ENCODE measurements at places on chromosomes 11 and 22.
A peak's percentile ranks its signal among the peaks of the same experiment; 100 is the strongest.

GRCh38 chr11:74157169-74157568 is 13.6 kb downstream of the C2CD3 start:
- peak; percentile 98 for DNase-seq

GRCh38 chr11:46450846-46451477 is 59.4 kb upstream of the CHRM4 start:
- DNase-seq = no peak

DNA sequence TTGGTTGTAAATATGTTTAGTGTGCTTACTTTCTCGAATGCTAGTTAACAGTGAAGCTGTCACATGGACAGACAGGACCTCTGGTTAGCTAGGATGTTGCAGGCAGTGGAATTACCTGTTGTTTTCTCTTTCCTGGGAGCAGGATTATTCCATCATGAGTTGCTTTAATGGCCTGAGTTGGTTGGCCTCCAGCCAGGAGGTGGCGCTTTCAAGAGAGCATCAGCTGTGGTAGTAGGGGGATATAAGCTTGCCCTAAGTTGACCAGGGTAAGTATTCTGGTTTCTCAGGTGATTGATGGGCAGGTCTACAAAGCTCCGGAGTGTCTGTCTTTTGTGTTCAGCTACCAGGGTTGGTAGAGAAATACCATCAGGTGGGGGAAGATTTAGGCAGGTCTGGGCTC is 43.5 kb downstream of the NELL1 start:
- DNase-seq = no peak

- DNase-seq = peak; percentile 64
These were observed at the start of gene RRAS2 for GRCh38 chr11:14358729-14359439. RRAS2 (minus strand) TSS chr11:14359183; CDS start chr11:14358870, 313 bp downstream.

- DNase-seq = no peak
These were observed 84.7 kb upstream of the AKIP1 start for GRCh38 chr11:8826139-8826786.

DNA sequence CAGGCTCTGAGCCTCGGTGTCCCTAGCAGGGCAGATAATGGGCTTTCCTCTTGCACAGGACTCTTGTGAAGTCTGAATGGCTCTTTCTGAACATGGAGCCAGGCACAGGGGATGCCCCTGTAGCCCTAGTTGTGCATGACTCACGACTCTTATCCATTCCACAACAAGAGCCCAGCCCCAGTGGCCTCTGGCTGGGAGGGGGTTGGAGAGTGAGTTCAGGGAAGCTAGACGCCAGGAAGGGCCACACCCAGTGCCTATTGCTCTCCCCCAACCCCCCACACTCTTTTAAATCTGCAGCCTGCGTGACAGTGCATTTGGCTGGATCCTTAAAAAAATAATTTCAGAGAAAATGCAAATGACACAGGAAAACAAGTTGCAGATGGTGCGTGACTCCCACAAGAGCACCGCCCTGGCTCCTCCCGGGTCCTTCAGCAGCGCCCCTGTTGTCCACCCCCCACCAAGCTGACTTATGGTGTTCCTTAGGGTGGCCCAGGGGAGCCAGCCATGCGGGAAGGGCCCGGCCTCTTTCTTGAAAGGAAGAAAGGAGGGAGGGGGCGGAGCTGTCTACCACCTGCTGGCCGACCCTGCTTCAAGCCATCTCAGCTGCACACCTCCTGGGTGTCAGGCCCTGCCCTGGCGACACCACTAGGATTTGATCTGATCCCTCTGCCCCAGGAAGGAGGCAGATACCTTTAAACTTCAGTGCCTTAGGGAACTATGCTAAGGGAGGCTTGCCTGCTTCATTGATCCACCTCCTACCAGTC is 74.7 kb downstream of the MN1 start:
- DNase-seq = no peak

- no peak for DNase-seq
These were observed 52.2 kb downstream of the TRMU start for GRCh38 chr22:46387748-46388147.

GRCh38 chr11:66115638-66116301 is 45.7 kb downstream of the PACS1 start:
- DNase-seq = no peak

GRCh38 chr11:71999362-71999761 is 653 bp downstream of the IL18BP start:
- no peak for DNase-seq

GRCh38 chr22:33302049-33302545 is 243.9 kb upstream of the SYN3 start:
- peak; percentile 11 for DNase-seq

- no peak for DNase-seq
These were observed 29.7 kb downstream of the CELSR1 start for GRCh38 chr22:46507451-46508425.

DNA sequence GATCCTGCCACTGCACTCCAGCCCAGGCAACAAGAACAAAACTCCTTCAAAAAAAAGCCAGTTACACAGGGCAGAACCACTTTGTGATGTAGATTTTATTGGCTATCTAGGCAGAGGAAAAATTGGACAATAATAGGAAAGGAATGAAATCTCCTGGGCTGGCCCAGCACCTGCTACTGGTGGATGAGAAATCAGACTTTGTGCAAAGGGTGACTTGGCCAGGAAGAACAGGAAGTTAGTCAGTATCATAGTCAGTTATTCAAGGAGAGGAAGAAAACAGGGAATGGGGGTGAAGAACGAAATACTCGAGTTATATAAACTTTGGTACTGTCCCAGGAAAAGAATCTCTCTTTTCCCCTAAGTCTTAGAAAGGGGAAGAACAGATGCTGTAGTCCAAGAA is 11.0 kb upstream of the SPTBN2 start:
- DNase-seq = no peak

- no peak for DNase-seq
These were observed 15.2 kb downstream of the SCARF2 start for GRCh38 chr22:20422271-20423007.

DNA sequence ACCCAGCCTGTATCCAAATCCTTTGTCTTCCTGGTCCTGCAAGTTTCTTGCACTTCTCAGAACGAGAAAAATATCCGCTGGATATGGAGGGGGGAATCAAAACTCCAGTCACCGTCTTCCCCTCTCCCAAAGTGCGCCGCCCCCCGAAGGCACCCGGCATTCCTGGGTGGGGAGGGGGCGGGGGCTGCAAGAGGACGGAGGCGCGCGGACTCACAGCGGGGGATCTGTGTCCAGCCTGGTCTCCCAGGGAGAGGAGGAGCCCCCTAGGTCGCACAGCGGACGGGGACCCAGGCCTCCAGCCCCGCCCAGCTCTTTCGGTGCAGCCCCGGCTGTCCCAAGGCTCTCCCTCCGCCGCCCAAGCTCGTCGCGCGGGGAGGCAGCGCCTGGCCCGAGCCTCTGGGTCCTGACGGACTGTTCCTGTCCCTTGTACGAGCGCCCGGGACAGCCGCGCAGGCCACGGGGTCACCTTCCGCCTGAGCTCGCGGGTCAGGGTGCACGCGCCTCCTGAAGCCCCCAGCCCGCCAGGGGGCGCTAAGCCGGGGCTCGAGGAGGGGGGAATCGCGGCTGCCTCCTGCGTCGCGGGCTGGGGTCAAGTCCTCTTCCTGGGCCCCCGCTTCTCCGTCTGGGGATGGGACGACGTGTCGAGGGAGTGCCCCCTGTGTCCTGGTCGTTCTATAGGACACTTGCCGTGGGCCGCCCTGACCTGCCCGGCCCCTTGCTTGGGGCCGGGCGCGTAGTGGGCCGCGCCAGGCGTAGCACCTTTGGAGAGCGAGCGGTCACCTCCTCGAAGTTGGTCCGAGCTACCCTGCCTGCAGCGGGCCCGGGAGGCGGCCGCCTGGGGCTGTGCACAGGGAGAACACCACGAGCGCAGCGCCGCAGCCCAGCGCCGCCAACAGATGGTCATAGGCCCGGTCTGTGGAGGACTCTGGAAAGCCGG is 2.4 kb upstream of the WNT11 start:
- DNase-seq = peak; percentile 56

GRCh38 chr11:2882396-2883110 is 3.0 kb downstream of the CDKN1C start:
- DNase-seq = no peak

Data from NCI-H526 treated with DMSO at 0.1 percent for 48 hours (cell line).